ENCODE measurements at places on chromosomes 1 and 21.

GRCh38 chr1:7479571-7479970, 291.5 kb upstream of the VAMP3 start:
- DNase-seq, result no peak

DNA sequence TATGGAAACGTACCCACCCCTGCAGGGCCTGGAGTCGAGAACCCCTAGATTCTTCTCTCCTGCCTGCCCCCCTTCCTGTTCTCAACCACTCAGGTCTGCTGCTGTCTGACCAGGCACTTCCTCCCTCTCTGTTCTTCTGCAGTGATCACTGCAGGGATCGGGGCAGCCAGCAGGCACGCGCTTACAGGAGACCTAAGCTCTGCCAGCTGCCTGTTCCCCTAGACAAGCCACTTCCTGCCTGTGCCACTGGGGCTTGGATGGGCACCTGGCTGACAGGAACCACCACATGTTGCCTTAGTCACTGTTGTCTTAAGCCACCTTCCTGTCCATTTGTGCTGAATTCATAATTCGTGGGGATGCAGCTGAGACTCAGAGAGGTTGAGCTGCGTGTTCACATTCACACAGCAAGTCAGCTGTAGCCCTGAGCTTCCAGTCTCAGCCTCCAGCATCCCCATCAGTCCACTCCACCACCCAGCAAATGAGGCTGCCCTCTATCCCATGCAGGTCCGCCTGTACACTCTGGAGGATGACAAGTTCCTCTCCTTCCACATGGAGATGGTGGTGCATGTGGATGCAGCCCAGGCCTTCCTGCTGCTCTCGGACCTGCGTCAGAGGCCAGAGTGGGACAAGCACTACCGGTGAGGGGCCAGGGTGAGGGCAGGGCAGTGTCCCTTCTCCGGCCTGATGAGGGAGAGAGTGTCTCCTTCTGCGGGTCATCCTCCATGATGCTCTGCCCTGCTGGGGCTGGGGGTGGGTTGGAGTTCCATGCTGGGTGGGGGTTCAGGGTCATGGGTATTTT, 18.6 kb downstream of the FAM151A start:
- no peak for DNase-seq

DNA sequence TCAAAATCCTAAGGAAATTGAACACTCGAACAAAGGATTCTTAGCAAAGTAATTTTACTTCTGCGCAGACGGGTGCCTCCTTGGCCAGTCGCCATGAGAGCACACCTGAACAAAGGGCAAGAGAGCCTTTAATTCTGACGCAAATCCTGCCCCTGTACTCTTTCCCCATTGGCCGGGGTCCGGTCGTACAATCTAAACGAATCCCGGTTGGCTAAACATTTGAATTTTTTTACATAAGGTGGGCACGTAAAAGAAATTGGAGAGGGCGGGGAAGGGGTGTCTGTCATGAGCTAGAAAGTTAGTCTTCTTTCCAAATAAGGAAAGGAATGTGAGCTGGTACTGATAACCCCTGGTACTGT, 8.2 kb upstream of the IL22RA1 start:
- no peak for DNase-seq

DNA sequence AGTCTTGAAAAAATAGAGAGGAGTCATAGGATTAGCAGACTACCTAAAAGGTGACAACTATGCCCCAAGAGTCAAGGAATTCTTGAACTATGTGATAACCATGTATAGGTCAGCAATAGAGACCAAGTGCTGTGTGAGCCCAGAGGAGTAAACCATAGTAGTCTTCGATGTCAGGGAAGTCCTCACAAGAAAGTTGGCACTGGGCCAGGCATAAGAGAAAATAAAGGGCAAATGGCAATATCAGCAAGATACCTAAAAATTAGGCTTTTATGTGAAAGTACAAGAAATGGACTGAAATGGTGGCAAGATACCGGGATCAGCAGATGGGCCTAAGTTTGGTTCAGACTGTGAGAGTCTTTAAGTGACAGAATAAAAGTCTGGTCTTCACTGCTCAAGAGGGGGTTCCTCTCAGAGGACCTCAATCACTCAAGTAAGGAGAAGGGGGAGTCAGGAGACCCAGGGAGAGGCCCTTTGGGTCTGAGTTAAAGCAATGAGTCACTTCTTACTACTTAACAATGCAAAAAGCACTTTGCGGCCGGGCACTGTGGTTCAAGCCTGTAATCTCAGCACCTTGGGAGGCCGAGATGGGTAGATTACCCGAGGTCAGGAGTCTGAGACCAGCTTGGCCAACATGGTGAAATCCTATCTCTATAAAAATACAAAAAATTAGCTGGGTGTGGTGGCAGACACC, 95.0 kb downstream of the TEX35 start:
- no peak for DNase-seq

DNA sequence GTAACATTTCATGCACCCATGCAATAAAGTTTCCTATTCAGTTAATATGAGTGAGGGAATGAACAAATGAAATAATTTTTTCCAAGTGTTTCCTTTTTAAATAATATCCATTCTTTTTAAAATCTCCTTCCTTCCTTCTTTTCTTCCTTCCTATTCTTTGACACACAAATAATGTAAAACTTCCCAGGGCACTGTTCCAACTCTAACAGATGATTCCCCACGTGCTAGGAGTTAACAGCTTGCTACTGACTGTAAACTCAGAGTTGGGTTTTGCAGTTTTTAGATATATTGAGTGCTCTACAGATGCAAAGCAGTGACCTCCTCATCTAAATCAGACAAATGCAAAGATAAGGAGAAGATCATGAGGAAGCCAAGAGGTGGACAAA, 54.0 kb upstream of the POU2F1 start:
- DNase-seq, result no peak

DNA sequence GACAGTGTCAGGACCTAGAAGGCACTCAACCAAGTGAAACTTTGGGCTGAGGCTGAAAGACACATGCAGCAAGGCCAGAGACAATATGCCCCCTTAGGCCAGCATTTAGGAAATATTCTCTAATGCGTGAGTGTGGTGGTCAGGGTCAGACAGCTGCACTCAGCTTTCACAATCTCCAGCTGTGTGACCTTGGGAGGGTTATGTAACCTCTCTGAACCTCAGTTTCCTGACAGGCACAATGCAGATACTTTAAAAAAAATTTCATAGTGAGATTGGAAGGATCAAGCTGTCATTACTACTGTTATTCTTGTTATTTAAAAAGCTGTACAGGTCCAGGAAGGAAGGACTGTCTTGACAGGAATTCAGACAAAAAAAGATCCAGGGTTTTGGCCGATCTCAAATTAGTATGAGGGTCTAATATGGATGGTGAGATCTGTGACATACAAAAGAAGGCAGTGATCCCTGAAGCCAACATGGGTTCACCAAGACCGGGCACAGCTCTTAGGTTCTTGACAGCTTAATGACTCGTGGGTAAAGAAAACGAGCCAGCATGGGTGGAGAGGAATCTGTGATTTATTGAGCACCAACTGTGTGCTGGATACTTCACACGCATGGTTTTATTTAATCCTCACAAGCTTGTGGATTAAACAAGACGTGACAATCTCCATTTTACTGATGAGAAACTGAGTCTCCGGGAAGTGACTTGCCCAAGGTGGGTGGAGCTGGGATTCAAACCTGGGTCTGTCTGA, 54.6 kb upstream of the POU3F1 start:
- DNase-seq, result no peak

- DNase-seq, result no peak
These were observed 15.6 kb upstream of the TACSTD2 start for GRCh38 chr1:58592522-58593134.

DNA sequence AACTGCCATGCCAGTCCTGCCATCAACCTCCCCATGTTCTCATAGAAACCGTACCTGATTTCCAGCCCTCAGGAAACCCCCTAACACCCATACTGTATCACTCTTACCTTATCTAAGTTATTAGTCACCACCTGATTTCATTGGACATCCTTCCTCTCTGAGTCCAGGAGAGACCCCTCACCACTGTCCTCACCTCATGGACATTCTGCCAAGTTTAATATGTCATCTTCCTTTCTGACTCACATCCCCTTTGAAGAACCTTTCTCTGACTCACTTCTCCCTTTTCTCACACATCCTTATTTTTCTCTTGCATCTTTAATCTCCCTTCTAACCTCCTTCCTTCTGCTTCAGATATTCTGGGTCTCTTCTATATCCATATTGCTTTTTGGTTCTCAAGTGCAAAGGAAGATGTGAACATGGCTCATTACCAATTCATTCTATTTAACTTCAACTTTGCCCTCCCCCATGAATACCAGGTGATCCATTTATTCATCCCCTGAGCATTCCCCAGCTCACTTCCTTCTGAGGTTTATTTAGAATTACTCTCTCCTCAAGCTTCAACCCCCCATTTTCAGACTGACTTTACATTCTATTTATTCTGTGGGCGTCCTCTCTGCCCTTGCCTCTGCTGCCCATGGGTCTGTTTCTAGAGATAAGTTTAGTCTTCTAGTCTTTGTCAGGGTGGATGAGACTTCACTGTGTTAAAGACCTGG, 206.8 kb upstream of the ESRRG start:
- DNase-seq, result no peak

GRCh38 chr1:114062477-114063099, 83.3 kb downstream of the OLFML3 start:
- no peak for DNase-seq

DNA sequence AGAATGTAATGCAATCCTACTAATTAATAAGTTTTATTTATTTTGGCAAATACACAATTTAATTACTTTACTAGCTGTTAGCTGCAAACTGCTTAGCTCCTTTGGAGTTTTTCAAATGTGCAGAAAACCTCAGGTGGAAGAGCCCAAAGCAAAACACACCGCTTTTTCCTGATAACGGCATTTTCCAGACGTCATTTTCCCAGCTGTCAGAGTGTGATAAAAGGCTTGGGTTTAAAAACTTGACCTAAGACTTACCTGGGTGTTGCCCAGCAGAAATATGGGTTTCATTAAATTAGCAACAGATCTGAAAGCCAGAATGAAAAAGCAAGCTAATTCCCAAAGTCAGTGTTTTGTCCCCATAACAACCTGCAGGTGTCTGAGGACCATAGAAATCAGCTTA, 204.0 kb upstream of the HMCN1 start:
- no peak for DNase-seq

- DNase-seq, result no peak
These were observed 141.9 kb upstream of the UBE2U start for GRCh38 chr1:64061430-64062104.

DNA sequence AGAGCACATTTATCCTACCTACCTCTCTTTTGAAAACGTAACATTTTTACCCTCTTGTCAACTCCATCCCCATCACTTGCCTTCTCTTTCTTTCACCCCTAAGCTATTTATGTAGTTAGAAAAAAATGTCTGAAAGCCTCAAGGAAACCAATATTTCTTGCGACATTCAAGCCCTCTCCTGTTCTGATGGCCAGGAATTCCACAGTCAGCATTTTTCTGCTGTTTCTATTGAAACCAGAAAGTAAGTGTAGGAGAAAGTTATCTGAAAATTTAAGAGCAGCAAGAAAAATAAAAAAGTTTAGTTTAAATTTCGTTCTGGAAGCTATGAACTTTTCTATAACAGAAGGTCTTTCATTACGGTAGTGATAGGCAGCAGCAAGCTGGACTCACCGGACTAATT, 247.6 kb upstream of the PBX1 start:
- DNase-seq, result no peak

- no peak for DNase-seq
These were observed 1.7 kb downstream of the GABPB2 start for GRCh38 chr1:151072224-151072623.

GRCh38 chr1:160807738-160808137, 11.8 kb downstream of the LY9 start:
- no peak for DNase-seq

DNA sequence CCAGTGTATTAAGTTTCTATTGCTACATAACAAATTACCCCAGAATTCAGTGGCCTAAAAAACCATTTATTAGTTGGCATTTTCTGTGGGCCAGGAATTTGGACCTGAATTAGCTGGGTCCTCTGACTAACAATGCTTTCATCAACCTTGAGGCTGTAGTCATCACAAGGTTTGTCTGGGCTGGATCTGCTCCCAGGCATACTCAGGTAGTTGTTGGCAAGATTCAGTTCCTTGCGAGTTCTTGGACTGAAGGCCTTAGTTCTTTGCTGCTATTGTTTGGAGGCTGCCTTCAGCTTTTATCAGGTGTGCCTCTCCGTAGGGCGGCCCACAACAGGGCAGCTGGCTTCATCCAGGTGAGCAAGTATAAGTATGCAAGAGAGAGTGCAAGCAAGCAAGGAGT, 31.4 kb upstream of the DEPDC1 start:
- DNase-seq, result no peak

DNA sequence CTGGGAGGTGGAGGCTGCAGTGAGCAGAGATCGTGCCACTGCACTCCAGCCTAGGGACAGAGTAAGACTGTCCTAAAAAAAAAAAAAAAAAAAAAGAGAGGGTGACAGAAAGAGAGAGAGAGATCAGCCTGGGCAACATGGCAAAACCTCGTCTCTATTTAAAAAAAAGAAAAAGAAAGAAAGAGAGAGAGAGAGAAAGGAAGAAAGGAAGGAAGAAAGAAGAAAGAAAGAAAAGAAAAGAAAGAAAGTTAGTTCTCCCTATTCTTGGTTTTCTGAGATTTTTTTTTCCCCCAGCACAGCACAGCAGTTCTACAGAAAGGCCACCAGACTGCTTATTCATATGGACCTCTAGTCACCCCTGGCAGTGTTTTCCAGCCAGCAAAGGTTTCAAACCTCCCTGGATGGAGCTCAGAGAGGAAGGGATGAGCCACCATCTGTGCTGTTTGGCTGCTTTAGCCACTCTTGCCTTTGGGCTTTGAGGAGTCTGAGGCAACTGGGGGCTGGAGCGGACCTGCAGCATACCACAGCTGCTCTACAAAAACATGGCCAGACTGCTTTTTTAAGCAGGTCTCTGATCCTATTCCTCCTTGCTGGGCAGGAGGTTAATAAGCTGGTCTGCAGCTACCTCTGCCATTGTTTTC, 10.6 kb downstream of the S100A6 start:
- no peak for DNase-seq

DNA sequence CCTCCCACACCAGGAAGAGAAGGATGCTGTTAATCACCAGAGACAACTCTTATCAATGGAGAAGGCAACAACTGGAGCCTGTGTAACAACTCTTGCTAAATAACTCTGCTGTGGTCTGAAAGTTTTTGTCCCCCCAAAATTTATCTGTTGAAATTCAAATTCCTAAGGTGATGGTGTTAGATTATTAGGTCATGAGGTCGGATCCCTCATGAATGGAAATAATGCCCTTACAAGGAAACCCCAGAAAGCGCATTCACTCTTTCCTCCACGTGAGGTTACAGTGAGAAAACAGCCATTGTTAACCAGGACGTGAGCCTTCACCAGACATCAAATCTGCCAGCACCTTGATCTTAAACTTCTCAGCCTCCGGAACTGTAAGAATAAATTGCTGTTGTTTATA, 141.9 kb upstream of the CXADR start:
- no peak for DNase-seq

DNA sequence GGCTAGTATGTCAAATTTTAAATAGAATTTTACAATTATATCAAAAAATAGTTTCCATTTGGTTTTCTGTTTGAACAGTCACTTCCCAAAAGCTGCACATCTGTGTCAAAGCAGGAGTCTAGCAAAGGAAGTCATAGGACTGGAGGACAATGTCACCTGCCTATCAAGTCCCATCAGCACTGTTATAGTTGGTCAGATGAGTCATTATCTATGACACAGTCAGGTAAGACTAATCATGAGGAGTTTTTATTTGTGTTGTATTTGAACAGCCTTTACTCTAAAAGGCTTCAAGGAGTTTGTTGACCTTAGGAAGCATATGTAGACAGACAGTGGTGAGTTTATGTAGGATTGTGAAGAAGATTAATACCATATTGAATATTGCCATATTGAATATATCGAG, 74.2 kb upstream of the QSOX1 start:
- no peak for DNase-seq
